HAP-1 (cell line): ENCODE measurements at places on chromosomes 16 and 17.

DNA sequence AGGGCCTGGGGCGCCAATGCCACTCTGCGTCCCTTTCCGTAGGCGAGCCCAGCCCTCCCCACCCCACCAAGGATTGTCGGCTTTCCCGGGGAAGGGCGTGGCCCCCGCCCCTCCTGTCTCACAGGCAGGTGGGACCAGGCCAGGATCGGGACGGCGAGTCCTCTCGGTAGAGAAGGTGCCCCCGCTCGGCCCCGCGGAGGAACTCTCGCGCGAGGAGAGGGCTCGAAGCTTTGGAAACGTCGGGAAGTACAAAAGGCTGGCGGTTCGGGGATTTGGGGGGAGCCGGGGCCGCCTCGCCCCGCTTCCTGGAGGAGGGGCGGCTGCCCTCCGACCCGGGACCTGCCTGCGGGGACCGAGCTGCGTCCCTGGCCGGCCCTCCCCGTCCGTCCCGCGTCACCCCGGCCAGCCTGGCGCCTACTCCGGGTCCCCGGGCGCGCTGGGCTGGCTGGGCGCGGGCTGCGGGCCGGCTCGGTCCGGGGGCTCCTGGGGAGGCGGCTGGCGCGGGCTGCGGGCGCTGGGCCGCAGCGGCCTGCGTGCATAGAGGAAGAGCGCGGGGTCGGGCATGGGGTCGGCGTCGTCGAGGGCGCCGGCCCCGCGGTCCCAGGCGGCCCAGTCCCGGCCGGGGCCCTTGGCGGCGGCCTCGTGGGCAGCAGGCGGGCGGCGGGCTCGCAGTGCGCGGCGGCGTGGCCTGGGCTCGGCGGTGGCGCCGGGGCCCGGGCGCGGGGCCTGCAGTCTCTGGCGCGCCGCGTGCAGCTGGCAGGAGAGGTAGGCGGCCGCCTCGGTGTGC lies 12.6 kb upstream of the CLUH start:
- DNase-seq = no peak

GRCh38 chr16:87582216-87582965 lies 19.9 kb upstream of the JPH3 start:
- no peak for DNase-seq

GRCh38 chr16:56800355-56800754 lies 64.7 kb upstream of the SLC12A3 start:
- no peak for DNase-seq

DNA sequence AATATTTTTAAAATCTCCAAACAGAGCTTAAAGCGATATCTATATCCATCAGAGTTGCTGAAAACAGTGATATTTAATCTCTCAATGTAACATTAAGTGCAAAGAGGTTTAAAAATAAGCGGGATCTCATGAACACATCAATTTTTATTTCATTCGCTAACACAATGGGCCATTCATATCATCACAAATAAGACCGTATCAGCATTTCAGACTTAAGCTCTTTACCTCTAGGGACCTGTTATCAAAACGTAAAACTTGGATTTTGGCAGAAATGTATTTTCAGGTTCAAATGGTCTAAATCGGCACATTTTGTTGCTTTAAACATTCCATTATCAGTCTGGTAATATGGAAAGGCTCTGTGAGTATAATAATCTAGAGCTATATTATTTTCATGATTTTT lies 77.9 kb downstream of the TOX3 start:
- no peak for DNase-seq

GRCh38 chr16:83115491-83116232 lies 488.9 kb downstream of the CDH13 start:
- no peak for DNase-seq

- no peak for DNase-seq
Measured at GRCh38 chr16:3716831-3717234, 491 bp downstream of the TRAP1 start.

GRCh38 chr17:50564916-50565315 lies 4.4 kb downstream of the CACNA1G start:
- no peak for DNase-seq

GRCh38 chr16:85570735-85571562 lies 42.2 kb upstream of the GSE1 start:
- DNase-seq = no peak

GRCh38 chr16:87457709-87458423 lies 35.0 kb downstream of the ZCCHC14 start:
- no peak for DNase-seq

DNA sequence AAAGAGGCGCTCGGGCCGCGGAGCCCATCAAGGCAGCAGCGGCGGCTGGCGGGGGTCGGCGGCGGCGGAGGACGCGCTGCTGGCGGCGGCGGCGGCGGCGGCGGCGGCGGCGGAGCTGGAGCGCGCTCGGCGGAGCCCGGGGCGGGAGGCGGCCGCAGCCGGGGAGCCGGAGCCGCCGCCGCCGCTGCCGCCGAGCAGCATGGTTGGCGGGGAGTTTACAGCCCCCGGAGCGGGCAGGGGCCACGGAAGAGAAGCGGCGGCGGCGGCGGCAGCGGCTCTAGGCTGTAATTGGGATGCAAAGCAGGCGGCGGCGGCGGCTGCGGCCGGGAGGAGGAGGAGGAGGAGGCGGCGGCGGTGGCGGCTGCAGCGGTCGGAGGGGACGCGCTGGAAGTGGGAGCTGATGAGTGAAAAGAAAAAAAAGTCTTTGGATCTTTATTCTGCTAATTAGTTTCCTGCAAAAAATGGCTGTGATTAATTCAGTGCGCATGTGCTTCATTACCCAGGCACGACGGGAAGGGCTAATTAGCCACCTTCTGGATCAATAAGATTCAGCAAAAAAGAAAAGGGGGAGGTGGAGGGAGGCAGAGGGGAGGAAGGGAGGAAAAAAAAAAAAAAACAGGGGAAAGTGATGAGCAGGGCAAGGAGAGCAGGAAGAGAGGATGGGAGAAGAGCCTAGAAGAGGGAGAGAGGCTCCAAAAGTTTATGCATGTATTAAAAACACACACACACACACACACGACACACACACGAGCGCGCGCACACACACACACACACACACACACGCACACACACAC lies 10.9 kb upstream of the ZFHX3 start:
- peak; percentile 53 for DNase-seq

GRCh38 chr16:71555230-71555891 lies 21.5 kb downstream of the TAT start:
- no peak for DNase-seq

- no peak for DNase-seq
Measured at GRCh38 chr16:53839150-53839549, 135.2 kb downstream of the FTO start.

DNA sequence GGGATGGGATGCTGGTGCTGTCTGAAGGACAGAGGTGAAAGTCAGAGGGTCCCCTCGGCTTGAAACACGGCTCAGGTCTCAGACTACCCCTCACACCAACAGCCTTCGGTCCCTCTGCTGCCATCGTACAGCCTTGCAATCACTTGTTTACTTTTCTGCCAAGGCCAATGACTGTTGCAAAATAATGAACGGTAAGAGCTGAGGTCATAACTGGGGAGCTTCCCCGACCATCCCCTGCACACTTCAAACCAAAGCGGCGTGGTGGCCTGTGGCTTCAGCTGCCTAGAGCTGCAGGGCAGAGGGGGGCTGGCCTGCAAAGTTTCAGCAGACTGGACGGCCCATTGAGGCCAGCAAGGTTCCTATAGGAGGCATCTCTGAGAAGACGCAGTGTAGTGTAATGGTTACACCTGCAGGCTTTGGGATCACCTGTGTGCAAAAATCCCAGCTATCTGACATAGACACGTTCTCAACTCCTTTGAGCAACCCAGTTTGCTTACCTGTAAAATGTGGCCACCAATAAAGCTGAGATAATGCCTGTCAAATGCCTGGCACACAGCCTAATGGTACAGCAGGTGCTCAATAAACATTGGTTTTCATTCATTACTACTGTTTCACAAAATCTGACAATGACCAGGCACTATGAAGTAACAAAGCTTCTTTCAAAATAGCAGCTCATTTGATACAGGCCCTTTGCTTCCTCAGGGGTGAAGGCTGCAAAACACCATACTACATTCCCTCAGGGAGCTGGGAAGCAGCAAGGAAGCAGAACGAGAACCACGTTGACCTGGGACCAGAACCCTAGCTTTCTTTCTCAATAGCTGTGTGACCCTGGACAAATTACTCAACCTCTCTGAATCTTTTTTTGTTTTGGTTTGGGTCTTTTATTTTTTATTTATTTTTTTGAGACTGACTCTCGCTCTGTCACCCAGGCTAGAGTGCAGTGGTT lies 5.0 kb downstream of the PAM16 start:
- no peak for DNase-seq

- no peak for DNase-seq
Measured at GRCh38 chr16:77273-77806, 685 bp upstream of the MPG start.

DNA sequence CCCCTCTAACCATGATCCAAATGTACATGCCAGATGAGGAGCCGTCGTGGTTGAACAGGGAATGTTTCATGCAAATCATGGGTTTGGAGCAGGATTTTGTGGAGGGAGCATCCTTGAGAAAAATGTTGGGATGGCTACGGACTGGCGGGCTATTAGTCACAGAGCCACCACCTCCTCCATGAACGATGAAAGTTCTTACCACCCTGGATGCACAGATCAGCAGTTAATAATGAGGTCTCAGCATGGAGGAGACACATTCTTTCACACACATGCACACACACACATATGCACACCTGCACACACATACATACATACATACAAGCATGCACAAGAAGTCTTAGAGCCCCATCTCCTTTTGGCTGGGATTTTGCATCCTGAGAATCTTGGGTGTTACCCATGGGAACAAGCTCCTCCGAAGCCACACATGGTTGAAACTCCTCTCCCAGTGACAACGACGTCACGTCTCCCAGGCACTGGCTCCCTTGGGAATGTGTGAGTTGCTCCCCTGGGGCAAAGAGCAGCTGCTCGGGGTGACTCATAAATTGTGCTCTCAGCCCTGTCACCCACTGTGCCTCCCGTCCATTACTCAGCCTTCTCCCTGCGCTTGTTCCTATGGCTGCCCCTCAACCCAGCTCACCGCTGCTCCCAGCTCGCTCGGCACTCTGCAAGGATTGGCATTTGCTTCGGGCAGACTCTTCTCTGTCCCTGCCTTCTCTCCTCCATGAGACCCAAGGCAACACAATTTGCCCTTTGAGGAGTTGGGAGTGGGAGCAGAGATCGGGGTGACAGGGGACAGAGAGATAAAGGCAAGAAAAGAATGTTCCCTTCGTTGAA lies 344.6 kb downstream of the SOX9 start:
- no peak for DNase-seq

DNA sequence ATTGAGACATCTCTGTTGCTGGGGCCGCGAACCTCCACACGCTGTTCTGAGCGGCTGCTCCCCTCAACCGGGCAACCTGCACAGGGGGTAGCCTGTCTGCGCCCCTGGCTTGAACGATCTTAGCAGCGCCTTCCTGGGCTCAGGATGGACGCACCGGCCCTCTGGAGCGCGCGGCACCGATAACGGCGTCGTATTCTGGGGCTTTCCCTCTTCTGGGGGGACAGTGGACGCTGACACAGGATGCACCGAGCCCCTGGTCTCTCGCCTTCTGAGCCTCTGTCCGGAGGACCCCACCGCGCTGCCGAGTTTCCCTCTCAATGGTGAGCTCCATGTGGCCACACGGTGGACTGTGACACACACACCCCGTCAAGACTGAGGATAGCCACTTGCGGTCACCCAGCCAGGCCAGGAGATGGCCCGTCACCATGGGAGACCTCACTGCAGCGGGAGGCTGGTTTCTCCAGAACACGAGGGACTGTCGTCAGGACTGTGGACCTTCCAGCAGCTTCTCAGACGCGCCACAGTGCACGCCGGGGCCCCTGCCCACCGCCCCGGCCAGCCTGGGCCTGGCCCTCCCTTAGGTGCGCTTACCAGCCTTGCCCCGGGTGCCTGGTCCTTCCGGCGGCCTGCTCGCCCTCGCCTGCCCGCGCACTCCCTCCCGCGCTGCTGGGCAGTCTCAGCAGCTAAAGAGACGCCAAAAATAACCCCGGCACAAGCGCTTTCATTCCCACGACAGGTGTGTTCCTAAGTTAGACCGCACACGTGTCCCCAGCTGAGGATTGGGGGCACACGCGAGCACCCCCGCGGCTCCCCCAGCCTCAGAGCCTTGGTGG lies 30.0 kb upstream of the PABPN1L start:
- DNase-seq = no peak

- no peak for DNase-seq
Measured at GRCh38 chr17:35906191-35906925, 24.2 kb downstream of the RDM1 start.

GRCh38 chr16:84885342-84885910 lies 65.6 kb downstream of the CRISPLD2 start:
- no peak for DNase-seq
